ENCODE measurements at places on chromosomes 5 and 9.

GRCh38 chr5:168642019-168642418 lies 62.9 kb upstream of the PANK3 start:
- DNase-seq = no peak

DNA sequence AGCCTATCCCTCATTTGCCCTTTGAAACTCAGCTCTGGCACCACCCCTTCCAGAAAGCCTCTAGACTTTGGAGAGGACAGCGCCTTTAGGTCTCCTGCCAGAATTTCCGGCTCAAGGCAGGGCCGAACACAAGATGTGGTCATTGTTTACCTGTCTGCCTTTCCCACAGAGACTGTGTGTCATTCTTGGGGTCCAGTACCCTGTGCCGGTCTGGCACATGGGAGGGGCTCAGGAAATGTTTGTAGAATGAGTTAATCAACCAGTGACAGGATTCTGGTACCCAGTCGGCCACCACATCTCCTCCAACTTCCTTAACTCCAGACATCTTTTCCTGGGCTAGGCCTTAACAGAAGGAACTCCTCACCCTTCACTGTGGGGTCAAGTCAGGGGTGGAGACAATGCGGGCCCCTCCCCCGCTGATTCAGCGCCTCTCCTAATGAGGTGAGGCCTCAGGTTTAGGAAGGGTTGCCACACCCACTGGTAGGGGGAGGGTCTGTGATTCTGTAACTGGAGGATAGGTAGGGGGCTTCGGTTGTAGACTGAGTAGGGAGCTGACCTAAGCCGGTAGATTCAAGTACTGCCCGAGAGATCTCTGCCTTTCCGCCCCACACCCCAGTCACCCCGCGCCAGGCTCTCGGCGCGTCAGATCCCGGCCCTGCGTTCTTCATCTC lies 29.3 kb downstream of the PCDH1 start:
- peak; percentile 71 for DNase-seq

- DNase-seq = no peak
Measured at GRCh38 chr5:170308686-170309085, 11.1 kb upstream of the LCP2 start.

- DNase-seq = no peak
Measured at GRCh38 chr5:93193431-93194347, 387.3 kb downstream of the NR2F1-AS1 start.

DNA sequence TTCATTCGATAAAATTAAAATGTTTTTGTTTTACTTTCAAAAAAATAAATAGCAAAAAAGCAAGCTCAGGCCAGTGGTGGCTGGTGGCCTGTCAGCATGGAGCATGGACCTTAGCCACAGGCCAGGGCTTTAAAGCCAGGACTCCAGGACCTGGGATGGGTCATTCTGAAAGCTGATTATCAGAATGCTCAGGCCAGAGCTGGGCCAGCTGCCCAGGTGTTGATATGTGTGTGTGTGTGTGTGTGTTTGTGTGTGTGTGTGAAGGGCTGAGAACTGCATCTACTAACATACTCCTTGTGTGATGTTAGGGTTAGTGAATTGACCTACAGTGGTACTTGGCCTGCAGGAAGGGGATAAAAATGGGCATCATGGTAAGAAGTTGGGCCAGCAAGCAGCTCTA lies 21.5 kb downstream of the PALM2AKAP2 start:
- no peak for DNase-seq

DNA sequence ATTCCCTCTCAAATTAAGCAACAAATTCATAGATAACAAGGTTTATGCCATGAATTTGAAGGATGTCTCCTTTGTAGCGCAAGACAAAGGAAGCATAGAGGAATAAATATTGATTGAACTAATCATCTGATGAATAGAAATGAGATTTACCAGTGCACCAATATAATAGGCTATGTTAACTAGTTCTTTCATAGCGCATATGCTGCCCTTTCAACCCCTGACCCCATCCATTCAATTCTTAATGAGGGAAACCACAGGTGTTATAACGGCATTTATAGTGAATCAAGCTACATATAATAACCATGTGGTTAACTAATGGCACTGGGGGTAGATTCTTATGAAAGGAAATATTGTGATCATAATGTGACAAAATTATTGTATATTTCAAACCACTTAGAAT lies 6.5 kb downstream of the RORB start:
- no peak for DNase-seq

- DNase-seq = peak; percentile 34
Measured at GRCh38 chr5:53478411-53479044, 1.9 kb upstream of the FST start.
